ENCODE measurements at places on chromosomes 11 and 22. TPM values are rescaled to one million over a fixed set of nuclear protein-coding genes. Genes with fewer than 3 reads are reported as not detected.

The CASP5 gene
- not detected for total RNA-seq

The NAALADL1 gene
- total RNA-seq, result 1.0 TPM

The MS4A12 gene
- total RNA-seq, result not detected

DNA sequence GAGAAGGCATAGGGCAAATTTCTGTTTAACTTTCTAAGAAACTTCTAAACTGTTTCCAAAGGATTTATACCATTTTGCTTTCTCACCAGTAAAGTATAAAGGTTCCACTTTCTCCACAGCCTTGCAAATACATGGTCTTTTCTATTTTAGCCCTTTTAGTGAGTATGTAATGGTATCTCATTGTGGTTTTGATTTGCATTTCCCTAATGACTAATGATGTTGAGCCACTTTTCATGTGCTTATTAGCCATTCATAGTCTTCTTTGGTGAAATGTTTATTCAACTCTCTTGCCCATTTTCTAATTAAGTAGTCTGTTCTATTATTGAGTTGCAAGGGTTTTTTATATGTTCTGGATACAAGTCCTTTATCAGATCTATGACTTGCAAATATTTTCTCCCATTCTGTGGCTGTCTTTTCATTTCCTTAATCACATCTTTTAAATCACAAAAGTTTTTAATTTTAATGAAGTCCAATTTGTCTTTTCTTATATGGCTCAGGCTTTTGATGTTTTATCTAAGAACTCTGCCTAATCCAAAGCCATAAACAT lies 83.8 kb upstream of the KCNQ1OT1 start:
- DNase-seq, result no peak

The CYTH4 gene
- not detected for total RNA-seq

GRCh38 chr22:19874307-19875060 lies 19.8 kb upstream of the GNB1L start:
- peak; percentile 35 for DNase-seq

All from H9 (cell line).